Fibroblast of the aortic adventitia (primary cell): ENCODE measurements at places on chromosomes 2 and 18. TPM values are rescaled to one million over a fixed set of nuclear protein-coding genes. Genes with fewer than 3 reads are reported as not detected.

DNA sequence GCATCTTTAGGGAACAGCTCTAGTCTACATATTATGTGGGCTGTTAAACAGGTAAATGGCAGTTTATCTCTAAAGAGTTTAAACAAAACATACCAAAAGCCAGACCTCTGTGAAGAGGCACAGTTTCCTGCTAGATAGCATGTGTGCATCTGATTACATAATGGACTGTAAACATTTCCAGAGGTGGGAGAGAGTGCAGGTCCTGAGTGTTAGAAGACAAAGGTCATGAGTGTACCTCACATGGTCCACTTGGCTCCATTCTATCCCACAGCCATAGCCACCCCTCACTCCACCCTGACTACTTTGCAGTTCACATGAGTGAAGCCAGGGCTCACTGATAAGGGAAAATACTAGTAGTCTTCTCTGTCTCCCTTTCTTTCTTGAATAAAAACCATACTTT lies 233.4 kb downstream of the MTX2 start:
- DNase-seq = no peak

The NEUROD1 gene
- total RNA-seq = not detected in 2 replicates

The CASP8 gene
- total RNA-seq = 26.8 and 28.6 TPM in 2 replicates

GRCh38 chr2:196804381-196804780 lies 4.8 kb downstream of the C2orf66 start:
- DNase-seq = no peak

- DNase-seq = no peak
Measured at GRCh38 chr2:19691892-19692291, 209.9 kb downstream of the TTC32 start.
